ENCODE measurements at places on chromosomes 2 and 18.

DNA sequence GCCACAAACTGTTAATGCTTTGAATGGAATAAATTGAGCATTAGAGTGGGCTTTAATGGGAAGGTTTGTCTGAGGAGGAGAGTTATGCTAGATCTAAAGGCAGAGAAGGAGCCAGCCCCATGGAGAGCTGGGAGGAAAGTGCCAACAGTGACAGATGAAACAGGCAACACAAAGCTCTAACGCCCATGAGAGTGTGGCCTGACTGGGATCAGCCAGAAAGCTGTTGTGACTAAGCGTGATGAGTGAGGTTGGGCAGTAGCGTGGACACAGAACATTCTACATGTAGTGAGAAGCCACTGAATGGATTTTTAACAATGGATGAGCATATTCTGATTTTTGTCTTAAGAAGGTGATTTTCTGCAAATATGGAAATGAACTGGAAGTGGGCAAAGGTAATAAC is 185.3 kb upstream of the SIX2 start:
- DNase-seq = no peak

DNA sequence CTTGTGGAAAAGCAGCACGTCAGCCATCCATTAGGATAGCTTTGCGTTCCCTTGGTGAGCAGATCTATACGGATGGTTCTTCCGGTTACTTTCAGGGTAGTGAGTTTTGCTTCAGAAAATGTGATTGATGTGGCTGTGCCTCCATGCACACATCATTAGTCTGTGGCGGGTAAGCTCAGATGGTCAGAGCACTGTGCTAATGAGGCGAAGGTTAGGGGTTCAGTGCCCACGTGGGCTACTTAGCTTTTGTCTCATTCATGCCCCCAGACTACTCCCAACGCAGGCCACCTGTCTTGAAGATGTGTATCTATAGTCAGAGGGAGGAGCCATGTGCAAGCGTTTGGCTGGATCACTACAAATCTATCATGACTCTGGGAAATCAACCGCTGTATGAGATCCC is 322.8 kb upstream of the POU3F3 start:
- no peak for DNase-seq

GRCh38 chr2:234764372-234764771 is 187.4 kb upstream of the SH3BP4 start:
- DNase-seq = no peak

DNA sequence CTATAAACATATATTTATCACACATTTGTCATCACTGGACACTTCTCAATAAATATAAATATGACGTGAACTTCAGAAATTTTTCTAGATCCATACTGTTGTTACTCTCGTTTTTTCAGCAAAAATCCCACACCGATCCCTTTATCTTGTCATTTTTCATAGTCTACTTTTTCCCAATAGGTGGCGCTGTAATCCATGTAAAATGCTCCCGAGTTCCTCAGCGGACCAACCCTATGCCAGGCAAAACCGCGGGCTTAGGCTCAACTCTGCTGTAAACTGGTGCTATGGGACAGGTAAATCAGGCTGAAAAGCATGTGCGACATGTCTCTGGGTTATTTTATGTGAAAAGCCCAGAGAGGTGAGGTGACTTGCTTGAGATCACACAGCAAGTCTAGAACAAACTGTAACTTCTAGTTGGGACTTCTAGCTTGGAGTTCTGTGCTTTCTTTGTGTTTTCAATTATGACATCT is 104.0 kb downstream of the COBLL1 start:
- DNase-seq = no peak

GRCh38 chr2:57802243-57802642 is 244.4 kb upstream of the VRK2 start:
- no peak for DNase-seq

DNA sequence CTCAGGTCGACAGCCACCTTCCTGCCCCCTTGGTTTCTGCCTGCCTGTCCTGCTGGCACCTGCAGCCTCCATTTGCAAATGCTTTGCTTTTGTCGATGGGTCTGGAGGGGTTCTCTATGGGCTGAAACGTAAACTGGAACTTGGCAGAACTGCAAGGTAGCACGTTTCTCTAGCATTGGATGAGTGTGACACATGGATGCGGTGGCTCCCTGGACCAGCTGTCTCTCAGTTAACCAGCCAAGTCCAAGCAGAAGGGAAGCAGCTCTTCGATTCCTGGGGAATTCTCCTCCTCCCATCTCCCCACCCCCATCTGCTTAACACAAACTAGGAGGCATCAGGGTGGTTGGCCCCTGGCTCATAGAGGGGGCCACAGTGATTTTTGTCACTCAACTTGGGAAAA is 57.3 kb downstream of the ITGB1BP1 start:
- no peak for DNase-seq

GRCh38 chr2:109402180-109402579 is 211.6 kb downstream of the SEPTIN10 start:
- DNase-seq = no peak

DNA sequence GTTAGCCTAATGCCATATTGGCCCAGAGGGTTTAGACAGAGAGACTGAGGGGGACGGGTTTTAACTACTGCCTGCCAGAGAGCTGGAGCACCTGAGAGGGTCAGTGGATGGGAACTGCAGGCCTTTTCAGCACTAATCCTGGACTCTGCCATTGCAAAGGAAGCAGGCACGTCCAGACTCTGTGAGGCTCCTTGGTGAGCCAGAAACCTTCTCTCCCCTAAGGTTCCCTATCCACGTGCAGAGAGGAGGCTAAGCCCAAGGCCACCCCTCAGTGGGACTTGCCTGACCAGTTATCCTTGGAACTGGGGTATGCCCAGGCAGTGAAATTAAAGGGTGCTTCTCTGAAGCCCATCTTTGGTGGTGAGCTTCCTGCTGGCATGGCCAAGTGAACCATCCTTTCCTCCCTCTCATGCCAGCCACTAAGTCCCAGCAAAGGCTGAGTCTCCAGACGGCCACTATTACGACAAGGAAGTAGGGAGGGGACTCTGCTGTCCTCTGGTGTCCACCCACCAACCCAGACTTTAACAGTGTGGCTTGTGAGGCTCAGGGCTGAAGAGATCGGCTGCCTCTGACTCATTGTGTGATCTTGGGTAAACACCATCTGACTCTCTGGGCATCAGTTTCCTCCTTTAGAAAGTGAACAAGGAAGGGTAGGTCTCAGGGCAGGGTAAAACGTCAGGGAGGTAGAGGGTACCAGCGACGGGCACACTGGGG is 3.9 kb upstream of the MLPH start:
- no peak for DNase-seq

- DNase-seq = no peak
Observed at GRCh38 chr2:39999864-40000263, 220.8 kb upstream of the THUMPD2 start.

- DNase-seq = no peak
Observed at GRCh38 chr2:85547089-85547858, 8.3 kb downstream of the MAT2A start.

DNA sequence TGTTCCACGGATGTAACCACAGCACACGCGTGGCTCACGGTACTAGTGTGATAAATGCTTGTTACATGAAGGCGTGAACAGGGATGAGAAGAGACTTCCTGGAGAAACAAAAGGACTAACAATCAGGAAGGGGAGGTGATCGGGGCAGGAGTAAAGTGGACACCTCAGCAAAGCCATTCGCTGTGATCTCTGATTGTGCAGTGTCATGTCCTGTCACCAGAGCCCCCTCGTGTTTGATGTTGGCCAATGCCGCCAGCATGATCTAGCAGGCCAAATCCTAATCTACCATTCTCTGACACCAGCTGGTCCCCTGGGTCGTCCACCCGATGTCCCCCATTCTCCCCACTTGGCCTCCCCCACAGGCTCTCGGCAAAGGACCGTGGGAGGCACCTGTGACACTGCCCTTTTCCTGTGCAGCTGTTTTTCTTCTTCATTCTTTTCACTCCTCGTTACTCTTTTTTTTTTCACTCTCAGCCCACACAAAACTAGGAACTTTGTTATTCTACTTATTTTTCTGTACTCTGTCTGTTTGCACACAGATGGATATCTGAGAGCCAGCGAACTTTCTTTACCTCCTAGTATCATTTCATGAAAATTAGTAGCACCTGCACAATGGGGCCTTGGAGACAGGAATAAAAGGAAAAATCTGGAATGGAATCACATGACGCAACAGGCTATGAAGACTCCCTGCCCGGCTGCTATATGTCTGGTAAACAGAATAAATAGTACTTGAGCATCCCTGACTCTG is 146.8 kb downstream of the TGIF1 start:
- no peak for DNase-seq

DNA sequence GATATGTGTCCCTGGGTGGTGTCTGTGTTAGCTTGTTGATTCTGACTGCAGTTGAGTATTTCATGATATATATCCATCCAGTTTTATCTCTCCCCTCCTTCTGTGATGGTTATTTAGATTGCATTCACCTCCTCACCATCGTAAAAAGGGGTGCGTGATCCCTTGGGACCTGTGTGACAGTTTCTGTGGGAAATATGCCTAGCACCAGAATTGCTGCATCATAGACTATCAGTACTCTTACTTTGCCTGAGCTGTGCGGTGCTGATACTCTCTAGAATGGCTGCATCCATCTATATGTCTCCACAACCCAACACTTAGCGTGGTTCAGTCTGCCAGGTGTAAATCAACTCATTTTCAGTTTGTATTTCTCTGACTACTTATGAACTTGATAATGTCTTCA is 34.3 kb downstream of the PKP4 start:
- no peak for DNase-seq

GRCh38 chr18:44682871-44683221 is 2.2 kb downstream of the SETBP1 start:
- no peak for DNase-seq

DNA sequence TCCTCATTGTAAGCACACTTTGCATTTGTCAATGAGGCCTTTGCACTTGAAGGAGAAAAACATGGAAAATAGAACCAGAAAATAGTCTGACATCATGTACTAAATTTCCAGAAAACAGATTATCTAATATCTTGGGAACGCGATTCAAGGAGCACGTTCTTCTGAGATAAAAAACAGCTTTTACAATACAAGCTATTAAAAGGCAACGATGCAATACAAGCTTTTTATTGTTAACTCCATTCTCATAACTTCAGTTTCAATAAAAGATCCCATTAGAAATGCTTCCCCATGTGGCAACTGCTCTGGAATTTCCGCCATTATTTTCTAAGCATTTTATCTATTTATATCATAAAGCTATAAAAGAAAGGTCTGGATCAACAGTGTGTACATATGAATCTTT is 40.3 kb downstream of the NRXN1 start:
- no peak for DNase-seq

DNA sequence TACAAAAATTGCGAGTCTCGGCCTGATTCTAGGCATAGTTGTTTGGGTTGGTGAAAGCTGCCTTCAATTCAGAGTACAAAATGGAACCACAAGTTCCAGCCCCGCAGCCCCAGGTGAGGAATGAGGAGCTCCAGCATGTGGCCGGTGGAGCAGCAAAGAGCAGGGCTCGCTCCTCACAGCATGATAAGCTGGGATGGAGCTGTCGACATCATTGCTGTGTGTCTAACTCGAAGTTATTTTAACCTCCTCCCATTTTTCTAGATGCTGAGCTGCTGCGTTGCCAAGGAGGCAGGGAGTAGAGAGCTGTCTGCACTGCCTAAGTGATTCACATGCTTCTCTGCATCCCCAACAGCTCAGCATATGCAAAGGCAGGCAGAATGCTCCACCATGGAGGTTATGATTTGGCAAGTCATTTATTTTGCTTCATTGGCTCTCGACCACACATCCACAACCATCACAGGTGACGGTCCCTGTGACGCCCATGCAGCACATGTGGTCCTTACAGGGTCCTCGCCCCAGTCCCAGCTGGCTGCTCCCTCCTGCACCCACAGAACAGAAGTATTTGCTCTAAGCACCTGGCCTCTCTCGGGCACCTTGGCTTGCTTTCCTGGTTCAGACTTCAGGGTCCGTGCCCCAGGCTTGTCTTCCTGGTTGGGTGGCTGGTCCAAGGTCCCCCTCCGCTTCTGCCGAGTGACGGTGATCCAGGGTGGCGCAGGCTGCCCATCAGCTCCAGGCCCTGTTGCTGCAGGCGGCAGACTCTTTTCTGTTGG is 66.0 kb upstream of the MGAT4A start:
- DNase-seq = no peak

- DNase-seq = no peak
Observed at GRCh38 chr18:35466815-35467623, 30.7 kb downstream of the INO80C start.

GRCh38 chr2:10493634-10494281 is 45.6 kb upstream of the ODC1 start:
- peak; percentile 68 for DNase-seq

DNA sequence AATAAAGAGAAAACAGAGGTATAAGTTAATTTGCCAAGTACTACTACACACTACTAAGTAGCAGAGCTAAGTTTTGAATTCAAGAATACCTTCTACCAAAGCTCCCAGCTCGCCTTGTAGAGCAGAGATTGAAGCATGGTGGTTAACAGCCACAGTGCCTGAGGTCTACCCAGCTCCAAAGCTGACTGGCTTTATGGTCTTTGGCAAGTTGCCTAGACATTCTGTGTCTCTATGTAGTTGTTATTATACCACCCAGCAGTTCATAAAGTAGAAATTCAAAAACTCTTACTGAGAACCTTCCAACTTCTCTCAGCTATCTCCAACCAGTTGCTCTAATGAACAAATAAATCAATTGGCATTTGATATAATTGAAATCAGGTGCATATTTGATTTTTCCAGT is 87.8 kb downstream of the PDE11A start:
- no peak for DNase-seq

DNA sequence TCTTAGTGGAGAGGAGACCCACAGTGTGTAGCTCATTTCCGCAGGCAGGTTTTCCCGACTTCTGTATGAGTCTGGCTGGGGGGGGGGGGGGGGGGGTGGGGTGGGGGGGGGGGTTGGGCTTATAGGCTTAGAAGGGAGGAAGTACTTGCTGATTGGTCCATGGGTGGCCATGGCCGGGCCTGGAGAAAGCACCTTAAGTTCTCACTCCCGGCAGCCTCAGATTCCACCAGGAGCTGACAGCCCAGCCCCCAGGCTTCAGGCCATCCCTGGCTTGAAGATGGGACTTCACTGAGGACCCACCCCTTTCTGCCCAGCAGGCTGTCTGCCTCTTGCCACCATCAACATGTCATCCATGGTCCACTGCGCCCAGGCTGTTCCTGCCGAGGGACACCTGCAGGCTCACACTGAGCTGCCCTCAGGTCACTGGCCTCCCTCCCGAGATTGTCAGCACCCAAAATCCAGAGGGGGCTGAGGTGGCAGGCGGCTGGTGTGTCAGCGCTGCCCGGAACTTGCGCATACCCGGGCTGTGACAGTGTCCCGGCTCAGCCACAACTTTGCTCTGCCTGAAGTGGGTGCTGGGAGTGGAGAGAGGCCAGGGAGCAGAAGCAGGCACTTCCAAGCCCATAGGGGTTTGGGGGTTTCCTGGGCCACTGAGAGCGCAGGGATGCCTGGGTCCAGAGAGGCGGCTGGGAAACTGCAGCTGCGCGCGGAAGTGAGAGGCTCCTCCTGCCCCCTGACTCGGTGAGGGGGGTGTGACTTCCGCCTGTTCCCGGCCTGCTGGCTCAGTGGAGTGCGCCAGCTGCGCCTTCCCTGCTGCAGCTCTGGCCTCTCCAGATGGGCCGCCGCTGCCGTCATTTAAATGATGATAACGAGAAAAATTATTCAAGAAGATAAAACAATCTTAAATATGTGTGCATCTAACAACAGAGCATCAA is 256.1 kb downstream of the RPRM start:
- DNase-seq = no peak

- DNase-seq = no peak
Observed at GRCh38 chr2:18930971-18931370, 341.6 kb upstream of the NT5C1B start.

GRCh38 chr2:239231231-239232194 is 169.3 kb downstream of the HDAC4 start:
- DNase-seq = no peak
